ENCODE measurements at places on chromosomes 6 and 20.

GRCh38 chr6:116385459-116385802 is 14.7 kb downstream of the DSE start:
- peak; percentile 31 for DNase-seq

DNA sequence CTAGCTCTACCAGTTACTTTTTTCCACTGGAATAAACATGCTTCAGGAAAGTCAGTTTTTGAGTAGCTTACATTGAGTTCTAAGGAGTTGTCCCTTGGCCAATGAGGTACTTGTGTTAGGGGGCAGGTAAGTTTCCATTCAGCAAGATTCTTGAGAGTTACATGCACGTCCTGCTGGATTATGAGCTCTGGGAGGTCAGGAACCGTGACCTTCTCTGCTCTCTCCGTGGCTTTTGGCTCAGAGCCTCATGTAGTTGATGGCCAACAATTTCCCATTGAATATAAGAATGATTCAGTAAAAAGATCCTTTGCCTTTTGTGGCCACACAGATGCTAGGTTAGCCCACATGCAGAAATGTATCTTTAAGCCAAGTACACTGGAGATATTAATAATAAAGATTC is 181.8 kb upstream of the RALGAPA2 start:
- no peak for DNase-seq

DNA sequence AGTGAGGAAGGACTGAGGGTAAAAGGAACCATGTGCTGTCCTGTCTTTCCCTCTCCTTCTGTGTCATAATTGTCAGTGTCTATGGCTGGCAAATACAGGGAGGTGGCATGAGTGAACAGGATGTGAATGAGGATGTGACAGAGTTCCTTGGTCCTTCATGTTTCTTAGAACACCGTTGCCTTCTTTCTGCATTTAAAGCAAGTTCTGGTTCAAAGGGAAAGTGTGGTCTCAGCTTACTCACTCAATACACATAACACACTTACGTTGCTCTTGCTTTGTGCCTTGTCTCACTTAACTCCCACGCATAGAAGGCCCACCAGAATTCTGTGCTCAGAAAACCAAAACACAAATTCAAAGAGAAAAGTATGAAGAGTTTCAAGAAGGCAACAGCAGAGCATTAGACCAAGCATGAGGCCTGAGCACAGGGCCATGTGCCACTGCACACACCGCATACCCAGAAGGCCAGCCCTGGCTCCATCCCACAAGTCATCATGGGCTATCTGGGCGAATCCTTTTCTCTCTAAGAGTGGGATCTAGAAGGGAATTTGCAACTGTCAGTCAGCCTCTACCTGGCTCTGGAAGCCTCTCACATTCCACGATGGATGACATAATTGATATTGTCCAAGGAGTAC is 38.9 kb upstream of the SAYSD1 start:
- no peak for DNase-seq

DNA sequence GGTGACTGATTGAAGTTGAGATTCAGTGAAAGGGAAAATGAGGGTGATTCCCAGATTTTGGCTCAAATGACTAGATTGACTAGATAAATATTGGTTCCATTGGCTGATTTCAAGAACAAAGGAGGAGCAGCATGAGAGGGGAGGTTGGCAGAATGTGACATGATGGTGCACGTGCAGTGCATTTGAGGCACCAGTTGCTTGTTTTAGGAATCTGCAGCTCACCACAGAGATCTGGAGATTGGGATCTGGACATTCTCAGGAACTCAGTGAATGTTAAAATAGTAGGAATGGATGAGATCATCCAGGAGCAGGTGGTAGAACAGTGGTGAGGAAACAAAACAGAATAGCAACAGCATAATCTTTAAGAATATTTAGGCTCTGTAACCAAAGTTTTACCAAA is 496.3 kb downstream of the DHX35 start:
- no peak for DNase-seq

DNA sequence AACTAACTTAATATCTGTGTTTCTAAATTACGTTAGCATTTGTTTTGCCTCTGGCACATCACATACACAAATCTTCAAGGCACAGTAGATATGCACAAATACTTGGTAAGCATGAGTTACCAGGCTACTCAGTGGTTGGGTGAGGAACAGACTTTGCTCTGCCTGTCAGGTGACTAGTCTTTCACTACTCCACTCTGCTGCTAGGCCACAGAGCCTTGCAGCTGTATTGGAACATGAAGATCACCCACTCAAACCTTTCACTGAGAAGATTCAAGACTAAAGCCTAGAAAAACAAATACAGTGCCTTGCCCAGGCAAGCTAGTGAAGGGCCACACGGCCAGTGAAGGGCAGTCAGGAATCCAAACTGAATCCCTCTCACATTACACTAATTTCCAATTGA is 47.0 kb downstream of the DTNBP1 start:
- DNase-seq, result no peak

DNA sequence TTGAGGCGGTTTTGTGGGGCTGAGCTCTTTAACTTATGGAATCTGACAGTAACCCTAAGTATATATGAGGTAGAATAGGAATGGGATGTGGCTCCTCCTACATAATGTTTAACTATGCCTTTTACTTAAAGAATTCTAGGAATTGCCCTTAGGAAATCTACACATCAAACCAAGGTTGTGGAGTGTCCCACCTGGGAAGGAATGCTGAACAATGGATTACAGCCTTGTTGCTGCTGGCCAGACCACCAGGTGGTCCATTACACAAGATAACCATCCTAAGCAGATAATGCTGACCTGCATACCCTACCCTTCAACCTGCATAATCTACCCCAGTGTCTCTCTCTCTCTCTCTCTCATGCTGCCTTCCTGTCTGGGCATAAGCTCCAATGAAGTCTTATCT is 35.0 kb upstream of the SLC22A16 start:
- no peak for DNase-seq

DNA sequence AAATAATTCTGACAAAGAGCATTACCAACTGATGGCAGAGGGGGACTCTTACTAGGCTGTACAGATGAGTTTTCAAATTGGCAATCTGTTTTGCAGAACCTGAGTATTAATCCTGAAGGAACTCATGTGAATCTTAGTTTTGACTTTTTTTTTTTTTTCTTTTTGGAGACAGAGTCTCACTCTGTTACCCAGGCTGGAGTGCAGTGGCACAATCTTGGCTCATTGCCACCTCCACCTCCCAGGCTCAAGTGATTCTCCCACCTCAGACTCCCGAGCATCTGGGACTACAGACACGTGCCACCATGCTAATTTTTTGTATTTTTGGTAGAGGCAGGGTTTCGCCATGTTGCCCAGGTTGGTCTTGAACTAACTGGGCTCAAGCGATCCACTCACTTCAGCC is 49.3 kb downstream of the KCTD20 start:
- DNase-seq, result no peak

GRCh38 chr20:43583133-43583864 is 7.4 kb upstream of the IFT52 start:
- DNase-seq, result no peak

DNA sequence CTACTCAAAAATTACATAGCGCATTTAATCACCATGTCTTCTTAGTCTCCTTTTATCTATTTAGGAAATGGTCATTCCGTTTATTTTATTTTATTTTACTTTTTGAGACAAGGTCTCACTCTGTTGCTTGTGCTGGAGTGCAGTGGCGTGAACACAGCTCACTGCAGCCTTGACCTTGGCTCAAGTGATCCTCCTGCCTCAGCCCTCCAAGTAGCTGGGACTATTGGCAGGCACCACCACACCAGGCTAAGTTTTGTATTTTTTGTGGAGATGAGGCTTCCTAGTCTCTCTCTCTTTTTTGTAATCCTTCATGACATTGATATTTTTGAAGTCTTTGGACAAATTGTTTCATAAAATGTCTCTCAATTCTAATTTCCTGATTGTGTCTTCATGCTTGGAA is 4.7 kb upstream of the MYLK4 start:
- no peak for DNase-seq

- no peak for DNase-seq
Observed at GRCh38 chr6:15475261-15475660, 187.6 kb downstream of the DTNBP1 start.

GRCh38 chr20:46558511-46558959 is 8.1 kb upstream of the OCSTAMP start:
- peak; percentile 61 for DNase-seq

- no peak for DNase-seq
Observed at GRCh38 chr20:59996108-59996507, 37.9 kb downstream of the CDH26 start.

DNA sequence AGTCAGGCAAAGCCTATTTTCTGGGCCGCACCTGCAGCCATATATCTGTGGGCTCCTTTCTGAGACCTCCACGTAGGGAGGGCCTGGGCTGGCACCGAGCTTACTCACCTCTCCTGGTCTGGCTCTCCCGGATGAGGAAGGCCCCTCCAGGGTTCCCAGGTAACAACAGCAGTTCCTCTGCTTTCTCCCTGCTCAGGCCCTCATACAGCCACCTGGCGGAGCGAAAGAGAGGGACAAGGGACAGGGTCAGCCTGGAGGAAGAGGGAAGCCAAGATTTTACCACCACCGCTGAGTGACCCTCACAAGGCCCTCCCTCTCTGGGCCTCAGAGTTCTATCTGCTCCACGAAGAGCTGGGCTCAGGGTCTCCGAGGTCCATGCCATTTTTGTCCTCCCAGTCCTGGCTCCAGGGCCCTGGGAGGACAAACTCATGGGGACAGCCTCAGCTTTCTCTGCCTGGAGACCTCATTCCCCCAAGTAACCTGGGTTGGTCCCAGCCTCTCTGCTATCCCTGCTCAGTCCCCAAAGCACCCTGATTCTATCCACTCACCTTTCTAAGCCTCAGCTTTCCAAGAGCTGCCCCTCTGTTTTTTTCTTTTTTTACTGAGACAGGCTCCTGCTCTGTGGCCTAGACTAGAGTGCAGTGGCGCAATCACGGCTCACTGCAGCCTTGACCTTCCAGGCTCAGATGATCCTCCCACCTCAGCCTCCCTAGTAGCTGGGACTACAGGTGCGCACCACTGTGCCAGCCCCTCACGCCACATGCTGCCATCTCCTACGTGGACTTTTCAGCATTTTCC is 13.3 kb downstream of the SLA2 start:
- DNase-seq, result no peak

GRCh38 chr20:39853050-39853449 is 836.0 kb downstream of the MAFB start:
- DNase-seq, result no peak

DNA sequence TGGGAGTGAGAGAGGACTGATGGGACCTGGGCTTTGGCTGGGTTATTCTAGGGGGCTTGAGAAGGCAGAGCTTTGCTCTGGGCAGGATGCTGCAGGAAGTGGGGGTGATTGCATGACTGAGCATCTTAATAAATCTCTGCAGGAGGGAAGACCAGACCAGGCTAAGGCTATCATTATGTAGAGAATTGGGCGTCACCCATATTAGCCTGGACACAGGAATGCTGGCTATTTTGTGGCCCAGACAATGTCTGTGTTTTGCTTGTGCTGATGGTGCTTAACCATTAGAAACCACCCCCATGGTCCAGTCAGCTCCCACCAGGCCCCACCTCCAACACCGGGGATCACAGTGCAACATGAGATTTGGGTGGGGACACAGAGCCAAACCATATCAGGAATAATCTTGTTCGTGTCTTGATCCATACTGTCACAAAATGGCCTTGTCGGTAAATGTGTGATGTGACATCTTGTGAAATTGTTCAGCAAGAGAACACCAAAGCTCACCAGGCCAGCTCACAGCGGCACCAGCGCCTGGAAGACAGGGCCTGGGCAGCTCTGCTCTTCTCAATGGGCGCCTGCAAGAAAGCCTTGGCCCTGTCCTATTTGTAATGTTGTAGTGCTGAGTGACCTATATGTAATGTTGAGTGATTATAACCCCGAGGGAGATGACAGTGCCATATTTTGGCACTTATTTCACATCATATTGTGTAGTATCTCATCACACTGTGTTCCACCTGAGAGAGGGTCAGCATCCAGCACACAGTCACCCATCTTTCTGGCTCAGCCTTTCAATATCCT is 211.8 kb downstream of the QKI start:
- no peak for DNase-seq

DNA sequence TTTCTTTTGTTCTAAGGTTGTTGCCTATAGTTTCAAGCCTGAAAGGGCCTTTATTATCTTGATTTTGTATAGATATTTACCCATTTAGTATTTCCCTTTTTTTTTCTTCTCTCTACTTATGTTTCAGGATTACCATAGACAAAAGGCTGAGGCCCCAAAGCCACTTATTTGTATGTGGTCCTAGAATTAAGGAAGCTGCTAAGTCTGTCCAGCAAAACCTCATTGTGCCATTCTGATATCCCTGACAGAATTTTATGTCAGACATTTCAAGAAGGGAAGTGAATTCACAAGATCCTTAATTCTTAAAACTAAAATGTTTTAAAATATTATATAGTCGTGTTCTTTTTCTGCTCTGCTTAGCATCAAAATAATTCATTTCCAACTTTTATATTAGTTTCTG is 6.9 kb downstream of the HAO1 start:
- no peak for DNase-seq

DNA sequence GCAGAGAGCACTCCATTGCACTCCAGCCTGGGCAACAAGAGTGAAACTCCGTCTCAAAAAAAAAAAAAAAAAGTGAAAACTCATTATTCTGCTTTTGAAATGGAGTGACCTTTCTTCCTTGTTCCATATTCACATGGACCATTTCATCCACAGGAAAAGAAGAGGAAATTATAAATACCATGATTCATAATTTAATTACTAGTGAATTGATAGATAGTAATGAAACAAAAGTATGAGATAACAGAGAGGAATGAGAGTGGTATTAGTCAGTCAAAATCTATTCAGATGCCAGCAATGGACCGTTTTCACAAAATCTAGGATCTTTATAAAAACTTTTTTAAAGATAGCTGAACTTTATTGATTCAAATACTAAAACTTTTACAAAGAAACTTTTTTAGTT is 443.1 kb upstream of the FLRT3 start:
- DNase-seq, result no peak

DNA sequence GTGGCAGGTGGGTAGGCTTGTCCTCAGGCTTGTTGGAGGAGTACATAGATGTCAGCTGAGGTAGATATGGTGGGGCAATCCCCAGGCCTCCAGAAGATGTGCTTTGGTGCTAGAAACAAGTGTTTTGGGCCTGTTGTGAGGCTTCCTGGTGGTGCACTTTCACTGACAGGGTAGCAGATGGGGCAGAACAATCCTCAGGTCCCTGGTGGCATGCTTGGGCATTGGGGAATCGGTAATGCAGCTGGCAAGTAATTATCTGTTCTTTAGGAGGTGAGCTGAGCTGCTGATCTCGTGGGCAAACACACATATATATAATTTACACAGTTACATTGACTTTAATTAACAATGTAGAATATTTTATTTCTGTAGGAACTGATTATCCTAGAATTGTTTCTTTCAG is 458.7 kb downstream of the BMP2 start:
- DNase-seq, result no peak

GRCh38 chr20:19660808-19661378 is 97.2 kb upstream of the RIN2 start:
- DNase-seq, result no peak

GRCh38 chr6:37222125-37222967 is 35.2 kb upstream of the TBC1D22B start:
- DNase-seq, result peak; percentile 89

Measured in fibroblast of villous mesenchyme (primary cell).